H9 (cell line): ENCODE measurements at places on chromosomes 16 and 17.

- no peak for DNase-seq
Measured at GRCh38 chr17:1566505-1567199, 4.1 kb upstream of the PITPNA start.

DNA sequence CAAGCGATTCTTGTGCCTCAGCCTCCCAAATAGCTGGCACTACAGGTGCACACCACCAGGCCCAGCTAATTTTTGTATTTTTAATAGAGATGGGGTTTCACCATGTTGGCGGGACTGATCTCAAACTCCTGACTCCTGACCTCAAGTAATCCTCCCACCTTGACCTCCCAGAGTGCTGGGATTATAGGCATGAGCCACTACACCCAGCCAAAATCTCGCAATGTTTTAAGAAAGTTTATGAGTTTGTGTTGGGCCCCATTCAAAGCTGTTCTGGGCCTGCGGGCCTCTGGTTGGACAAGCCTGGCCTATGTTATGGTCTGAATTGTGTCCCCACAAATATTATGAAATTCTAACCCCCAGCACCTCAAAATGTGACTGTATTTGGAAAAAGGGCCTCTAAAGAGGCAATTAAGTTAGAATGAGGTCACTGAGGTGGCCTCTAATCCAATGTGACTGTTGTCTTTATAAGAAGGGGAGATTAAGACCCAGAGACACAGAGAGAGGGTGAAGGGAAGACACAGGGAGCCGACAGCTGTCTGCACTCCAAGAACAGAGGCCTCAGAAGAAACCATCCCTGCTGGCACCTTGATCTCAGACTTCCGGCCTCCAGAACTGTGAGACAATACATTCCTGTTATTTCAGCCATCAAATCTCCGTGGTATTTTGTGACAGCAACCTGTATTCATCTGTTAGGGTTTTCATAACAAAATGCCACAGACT is 469.9 kb downstream of the HS3ST4 start:
- DNase-seq: no peak

GRCh38 chr17:43529947-43530287 is 16.2 kb downstream of the ETV4 start:
- DNase-seq: no peak

DNA sequence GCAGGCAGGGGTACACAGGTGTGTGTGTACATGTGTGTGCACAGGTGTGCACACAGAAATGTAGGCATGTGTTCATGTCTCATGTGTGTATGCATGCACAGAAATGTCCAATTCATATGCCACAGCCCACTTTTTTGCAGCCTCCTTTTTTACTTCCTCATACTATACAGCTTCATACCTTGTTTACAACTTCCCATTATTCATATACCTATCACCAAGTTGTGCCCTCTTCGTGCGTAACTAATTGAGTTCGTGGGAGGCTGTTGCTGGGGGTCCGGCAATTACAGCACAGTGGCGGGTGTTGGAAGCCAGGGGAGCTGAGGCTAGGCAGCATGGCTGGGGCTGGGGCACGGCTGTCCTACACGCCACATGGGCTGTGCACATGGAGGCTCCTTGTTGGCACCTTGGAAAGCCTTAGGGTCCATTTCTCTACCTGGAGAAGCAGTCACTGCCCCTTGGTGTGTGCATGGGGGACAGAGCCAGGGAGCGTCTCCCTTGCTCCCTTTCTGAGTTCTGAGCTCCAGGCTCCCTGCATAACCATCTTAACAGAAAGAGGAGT is 266.7 kb downstream of the ENGASE start:
- no peak for DNase-seq

DNA sequence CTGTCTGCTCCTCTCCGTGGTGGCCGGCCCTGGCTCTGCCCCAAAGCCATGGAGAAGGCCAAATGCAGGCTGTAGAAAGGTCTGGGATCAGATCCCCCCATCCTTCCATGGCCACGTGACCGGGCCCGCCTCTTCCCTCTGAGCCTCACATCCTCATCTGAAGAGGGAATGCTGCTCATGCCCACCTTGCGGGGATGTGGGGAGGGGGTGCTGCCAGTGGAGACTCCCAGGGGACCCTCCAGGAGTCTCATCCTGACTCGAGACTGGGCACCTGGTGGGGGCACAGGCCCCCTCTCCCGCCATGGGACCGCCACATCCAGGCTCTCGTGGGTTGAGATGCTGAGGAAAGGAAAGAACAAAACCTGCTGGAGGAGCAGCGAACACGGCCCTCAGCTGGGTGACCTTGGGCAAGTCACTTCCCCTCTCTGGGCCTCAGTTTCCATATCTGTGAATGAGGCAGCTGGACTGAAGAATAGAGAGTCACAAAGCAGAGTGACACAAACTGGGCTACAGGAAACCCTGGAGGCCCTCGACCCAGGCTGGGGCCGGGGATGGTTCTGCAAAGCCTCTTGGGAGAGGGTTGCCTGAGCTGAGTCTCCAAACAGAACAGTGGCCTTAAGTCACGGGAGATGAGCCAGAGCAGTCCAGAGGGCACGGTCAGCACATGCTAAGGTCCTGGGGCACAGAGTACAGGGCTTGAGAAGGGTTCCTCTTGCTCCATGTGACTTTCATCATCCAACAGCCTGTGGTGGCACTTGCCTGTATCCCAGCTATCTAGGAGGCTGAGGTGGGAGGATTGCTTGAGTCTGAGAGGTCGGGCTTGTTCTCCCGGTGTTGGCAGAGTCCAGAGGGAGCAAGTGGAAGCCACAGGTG is 30.1 kb downstream of the SOCS1 start:
- DNase-seq: no peak

GRCh38 chr17:8662973-8663372 is 32.4 kb upstream of the MYH10 start:
- DNase-seq: no peak

GRCh38 chr16:58814348-58814801 is 80.3 kb upstream of the GOT2 start:
- peak; percentile 52 for DNase-seq

- no peak for DNase-seq
Measured at GRCh38 chr17:73973586-73974409, 229.7 kb upstream of the RPL38 start.

DNA sequence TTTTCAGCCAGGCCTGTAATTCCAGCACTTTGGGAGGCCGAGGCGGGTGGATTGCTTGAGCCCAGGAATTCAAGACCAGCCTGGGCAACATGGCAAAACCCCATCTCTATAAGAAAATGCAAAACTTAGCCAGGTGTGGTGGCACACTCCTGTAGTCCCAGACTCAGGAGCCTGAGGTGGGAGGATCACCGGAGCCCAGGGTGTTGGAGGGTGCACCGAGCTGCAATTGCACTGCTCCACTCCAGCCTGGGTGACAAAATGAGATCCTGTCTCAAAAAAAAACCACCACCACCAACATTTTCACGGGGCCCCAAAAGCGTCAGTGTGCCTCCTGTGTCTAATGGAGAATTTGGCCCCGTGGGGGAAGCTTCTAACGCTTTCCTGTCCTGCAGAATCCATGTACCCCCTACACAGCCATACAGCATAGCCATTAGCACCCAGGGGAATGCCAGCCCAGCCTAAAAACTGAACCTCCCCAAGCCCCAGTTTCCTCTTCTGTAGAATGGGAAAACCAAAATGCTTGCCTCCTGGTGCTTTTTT is 22.2 kb upstream of the MAP3K14 start:
- peak; percentile 14 for DNase-seq

DNA sequence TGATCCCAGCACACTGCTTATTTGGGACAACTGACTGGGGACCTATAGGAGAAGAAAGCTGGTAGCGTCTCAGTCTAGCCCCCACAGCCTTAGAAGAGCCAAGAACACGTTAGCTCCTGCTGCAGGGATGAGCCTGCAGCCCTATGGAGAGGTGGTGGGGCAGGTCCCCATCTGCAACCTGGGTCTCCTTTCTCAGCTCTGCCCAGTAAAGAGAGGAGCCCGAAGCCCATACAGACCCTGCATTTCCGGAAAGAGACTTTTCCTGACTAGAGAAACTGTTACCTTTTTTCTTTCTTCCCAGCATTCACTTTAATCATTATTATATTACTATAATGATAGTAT is 788 bp downstream of the METTL22 start:
- DNase-seq: no peak

- DNase-seq: no peak
Measured at GRCh38 chr17:21240369-21241055, 12.7 kb downstream of the NATD1 start.

- no peak for DNase-seq
Measured at GRCh38 chr17:9028202-9028987, 7.1 kb downstream of the NTN1 start.

DNA sequence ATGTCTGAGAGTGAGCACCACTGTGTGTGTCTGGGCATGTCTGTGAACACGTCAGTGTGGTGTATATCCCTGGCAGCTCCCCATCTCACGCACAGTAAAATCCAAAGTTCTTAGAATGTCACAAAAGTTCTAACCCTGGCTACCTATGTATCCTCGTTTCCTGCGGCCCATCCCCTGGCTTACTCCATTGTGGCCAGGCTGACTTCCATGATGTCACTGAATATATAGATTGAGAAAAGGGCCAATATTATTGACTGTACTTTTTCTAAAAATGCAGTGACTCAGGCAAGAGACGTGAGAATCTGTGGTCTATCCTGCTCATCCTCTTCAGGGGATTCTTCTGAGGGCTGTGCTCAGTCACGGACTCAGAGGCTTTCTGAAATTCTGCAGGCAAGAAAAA is 963 bp upstream of the METTL22 start:
- DNase-seq: no peak

- DNase-seq: no peak
Measured at GRCh38 chr17:50354198-50354597, 8.3 kb downstream of the XYLT2 start.

DNA sequence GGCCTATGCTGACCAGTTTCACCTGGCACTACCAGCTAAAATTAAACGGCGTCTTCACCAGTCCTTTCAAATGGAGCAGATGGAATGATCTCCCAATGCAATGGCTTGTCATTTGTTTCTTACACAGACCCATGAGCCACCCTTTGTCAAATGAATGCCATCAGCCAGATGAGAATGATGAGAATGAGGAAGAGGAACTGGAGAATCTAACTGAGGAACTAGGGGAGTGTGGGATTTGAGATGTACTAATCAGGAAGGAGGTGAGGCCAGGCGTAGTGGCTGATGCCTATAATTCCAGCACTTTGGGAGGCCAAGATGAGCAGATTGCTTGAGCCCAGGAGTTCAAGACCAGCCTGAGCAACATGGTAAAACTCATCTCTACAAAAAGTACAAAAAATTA is 116.4 kb downstream of the HS3ST3A1 start:
- no peak for DNase-seq

DNA sequence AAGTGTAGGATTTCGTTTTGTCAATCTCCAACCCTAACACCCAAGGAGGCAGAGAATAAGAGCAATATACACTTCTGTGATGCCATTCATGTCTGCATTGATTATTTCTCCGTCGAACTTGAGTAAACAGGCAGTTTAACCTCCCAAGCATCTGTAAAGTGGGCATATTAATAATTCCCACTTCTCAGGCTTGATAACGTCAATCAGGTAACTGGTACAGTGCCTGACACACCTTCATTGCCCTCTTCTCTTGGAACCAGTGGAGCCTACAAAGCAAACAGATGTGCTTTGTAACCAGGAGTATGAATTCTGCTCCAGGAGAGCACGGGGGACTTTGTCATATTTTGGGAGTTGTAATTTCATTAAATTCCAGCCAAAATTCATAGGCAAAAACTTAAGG is 32.5 kb upstream of the PLCG2 start:
- DNase-seq: no peak

- DNase-seq: no peak
Measured at GRCh38 chr16:81431554-81432353, 12.9 kb upstream of the CMIP start.

DNA sequence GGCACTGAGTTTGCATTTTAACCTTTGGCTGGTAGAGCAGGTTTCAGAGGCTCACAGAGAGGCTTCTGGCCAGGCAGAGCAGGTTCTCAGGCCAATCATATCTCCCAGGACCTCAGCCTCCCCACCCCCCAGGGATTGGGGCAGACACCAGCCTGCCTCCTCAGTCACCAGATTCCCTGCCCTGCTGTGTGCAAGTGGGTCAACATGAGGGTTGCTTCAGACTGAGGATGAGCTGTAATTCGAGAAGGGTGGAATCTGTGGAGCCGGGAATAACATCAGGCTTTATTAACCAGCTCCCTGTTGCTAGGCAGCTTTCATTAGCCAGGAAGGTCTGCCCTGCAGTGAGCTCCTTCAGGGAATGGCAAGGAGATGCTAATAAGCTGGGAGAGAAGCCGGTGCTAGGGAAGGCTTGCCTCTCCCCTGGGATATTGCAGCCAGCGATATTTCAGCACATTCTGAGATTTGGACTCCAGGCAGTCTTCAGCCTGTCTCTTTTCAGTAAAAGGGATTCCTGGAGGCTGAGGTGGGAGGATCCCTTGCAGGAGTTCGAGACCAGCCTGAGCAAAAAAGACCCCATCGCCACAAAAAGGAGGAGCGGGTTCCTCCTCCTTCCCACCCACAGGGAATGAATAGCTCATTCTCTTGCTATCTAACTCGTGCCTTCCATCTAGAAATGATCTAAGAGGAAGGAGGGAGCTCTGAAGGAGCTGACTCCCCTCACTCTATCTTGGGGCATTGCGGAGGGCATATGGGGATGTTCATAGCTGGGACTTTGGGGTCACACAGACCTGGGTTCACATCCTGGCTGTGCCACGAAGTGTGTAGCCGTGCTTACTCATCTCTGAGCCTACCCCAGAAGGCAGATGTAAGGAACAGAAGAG is 10.7 kb downstream of the SGSM2 start:
- DNase-seq: peak; percentile 99

- DNase-seq: no peak
Measured at GRCh38 chr16:11955713-11956123, 9.3 kb upstream of the TNFRSF17 start.

DNA sequence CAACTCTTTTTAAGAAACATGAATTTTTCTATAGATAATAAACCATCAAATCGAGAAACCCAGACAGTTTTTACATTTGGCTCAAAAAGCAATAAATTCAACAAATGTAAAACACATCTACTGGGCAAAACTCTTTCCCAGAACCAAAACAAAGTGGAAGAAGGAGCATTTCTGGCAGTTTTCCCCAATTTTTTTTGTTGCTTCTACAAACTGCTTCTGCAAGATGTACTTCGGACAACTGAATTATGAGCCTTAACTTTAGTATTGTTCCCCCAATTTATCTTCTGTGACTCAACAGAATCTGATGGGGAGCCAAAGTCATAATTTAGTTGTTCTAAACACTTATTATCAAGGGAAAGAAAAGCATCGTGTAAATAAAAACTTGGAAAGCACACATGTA is 1047.2 kb downstream of the CDH11 start:
- DNase-seq: no peak

DNA sequence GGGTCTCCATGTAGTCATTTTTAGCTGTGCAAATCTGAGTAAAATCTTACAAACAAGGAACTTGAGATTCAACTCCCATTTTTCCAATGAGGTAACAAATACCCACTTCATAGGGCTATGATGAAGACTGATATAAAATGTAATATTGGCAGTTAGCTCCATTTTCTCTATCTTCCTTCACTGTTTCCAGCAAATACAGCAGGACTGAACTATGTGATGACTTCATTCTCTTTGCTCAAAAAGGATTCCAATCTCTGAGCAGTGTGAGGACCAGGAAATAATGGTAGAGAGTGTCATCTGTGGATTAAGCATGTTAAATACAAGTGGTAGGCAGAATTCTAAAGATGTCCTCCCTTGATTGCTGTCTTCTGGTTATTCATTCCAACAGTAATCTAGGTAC is 18.3 kb downstream of the RND2 start:
- DNase-seq: no peak

- DNase-seq: no peak
Measured at GRCh38 chr17:2222901-2223616, 80.5 kb downstream of the SMG6 start.
